ENCODE measurements at places on chromosomes 5 and 9. TPM values are rescaled to one million over a fixed set of nuclear protein-coding genes. Genes with fewer than 3 reads are reported as not detected.

GOLGA2 gene
- 40.3 TPM for total RNA-seq

CCNI2 gene
- total RNA-seq: not detected

NEK6 gene
- 43.7 TPM for total RNA-seq

ZNF483 gene
- total RNA-seq: 0.21 TPM

PSD2 gene
- not detected for total RNA-seq
